ENCODE measurements at places on chromosomes 16 and 17. TPM values are rescaled to one million over a fixed set of nuclear protein-coding genes. Genes with fewer than 3 reads are reported as not detected.
A peak's percentile ranks its signal among the peaks of the same experiment; 100 is the strongest.

Gene PRR35
- polyA plus RNA-seq: not detected

Gene NUP85
- polyA plus RNA-seq: 73.3 TPM

Gene ITGAE
- 41.4 TPM for polyA plus RNA-seq

Gene CDH1
- 166 TPM for polyA plus RNA-seq

Gene INCA1
- polyA plus RNA-seq: 8.1 TPM

Gene CSF3
- polyA plus RNA-seq: not detected

DNA sequence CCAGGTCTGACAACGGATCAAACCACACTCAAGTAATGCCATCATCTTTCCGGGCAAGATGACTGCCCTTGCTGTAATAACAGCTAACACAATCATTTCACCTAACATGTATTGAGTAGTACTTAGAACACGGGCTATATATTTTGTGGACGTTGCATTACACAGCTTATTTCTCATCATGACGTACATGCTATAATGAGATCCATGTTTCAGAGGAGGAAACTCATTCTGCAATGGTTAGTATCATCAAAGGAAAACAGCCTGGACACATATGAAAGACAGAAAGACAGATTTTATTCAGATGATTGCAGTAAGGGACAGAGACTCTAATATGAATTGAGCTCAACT is 446.7 kb downstream of the HS3ST3B1 start:
- DNase-seq: no peak

GRCh38 chr16:12551530-12551929 is 252.2 kb downstream of the CPPED1 start:
- DNase-seq: no peak

GRCh38 chr17:43722870-43723665 is 35.5 kb downstream of the SOST start:
- DNase-seq: no peak

- DNase-seq: no peak
Observed at GRCh38 chr16:89360760-89361435, 129.5 kb downstream of the ANKRD11 start.

GRCh38 chr16:57804111-57804837 is 2.0 kb upstream of the KIFC3 start:
- no peak for DNase-seq

GRCh38 chr17:17124341-17124740 is 81.8 kb downstream of the PLD6 start:
- no peak for DNase-seq

DNA sequence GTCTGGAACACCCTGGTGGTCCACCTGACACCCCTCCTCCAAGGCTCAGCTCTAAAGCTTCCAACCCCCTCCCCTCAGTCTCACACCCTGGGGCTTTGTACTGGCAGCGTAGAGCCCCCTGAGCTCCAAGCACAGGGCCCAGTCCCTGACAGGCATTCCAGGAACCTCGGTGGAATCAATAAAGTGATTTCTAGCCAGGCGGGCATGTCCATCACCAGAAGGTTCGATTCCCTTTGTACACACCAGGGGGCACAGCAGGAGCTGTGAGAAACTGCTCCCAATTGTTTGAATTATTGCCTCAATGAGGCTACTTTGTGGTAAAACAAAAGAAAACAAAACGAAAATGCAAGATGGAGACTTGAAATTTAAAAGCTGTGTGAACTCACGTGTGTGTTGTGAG is 51.8 kb downstream of the SMPD3 start:
- peak; percentile 33 for DNase-seq

GRCh38 chr16:74321356-74321755 is 24.7 kb downstream of the PSMD7 start:
- no peak for DNase-seq

- DNase-seq: no peak
Observed at GRCh38 chr17:16273929-16274339, 56.9 kb downstream of the PIGL start.

DNA sequence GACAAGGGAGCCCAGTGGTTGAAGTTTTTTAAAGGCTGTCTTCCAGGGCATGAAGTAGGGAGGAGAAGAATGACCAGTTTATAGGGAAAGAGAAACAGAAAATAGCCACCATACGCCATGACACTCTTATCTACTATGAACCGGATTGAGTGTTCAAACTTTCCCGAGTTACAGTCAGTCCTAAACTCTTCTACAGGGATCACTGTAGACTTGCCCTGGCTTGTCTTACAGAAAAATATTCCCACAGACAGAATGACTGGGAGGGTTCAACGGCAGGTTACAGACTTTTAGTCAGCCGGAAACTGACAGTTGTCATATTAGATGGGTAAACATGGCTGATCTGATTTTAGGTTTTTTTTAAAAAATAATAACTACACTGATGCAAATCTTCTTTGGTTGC is 662.5 kb upstream of the SOX9 start:
- no peak for DNase-seq

DNA sequence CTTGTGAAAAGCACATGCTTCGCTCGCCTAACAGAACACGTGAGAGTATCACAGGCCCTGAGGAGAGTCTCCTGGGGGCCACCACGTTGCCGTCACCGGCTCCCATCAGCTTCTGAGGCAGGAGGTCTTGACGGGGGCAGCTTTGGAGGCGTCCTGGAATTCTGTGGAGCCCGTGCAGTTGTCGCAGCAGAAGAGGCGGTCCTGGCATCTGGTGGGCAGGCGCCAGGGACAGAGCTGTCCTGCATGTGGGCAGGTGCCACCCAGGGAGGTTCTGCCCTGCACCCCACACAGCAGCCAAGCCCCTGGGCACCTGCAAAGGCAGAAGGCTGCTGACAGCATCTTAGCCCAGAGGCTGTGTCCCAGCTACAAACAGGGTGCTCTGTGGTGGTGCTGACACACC is 99.0 kb upstream of the CREBBP start:
- DNase-seq: no peak

GRCh38 chr17:66373944-66374817 is 71.8 kb downstream of the PRKCA start:
- no peak for DNase-seq

- no peak for DNase-seq
Observed at GRCh38 chr16:62029947-62030346, 6.3 kb downstream of the CDH8 start.

- peak; percentile 65 for DNase-seq
Observed at GRCh38 chr17:49575679-49576087, at the start of gene NXPH3. Gene NXPH3 (plus strand): TSS chr17:49575871. CDS start chr17:49576220, 349 bp downstream.

Measured in left lung (tissue), 14 donors.